ENCODE measurements at places on chromosomes 12 and 14.

DNA sequence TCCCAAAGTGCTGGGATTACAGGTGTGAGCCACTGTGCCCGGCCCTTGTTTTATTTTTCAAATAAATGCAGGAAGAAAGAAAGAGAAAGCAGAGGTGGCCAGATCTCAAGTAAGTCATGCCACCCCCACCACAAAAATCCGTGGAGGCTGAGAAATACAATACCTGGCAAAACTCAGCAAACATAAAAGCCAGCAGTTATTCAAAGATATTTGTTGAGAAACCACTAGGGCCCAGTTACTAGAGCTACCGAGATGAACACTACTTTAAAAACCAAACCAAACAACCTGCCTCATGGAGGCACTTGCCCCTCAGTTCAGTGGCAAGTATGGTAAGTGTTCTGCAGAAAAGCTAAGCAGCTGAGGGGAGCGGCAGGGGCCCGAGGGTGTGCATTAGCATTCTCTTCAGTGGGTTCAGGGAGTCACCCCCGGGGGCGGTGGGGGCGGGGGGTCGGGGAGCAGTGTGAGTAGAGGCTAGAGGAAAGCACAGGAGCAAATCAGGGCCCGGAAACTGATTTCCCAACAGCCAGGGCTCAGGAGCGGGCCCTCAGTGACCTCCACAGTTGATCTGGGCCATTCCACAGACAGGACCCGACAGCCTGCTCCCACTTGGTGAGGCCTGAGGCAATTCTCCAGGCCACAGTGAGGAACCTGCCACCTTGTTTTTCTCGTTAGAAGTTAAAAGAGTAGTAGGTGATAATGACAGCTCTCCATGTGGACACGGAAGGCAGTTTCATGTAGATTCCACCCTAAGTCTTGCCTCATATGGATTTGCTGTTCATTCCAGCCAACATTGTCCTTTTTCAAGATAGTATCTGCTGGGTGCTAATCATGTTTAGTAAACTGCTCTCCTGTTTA, 8.6 kb downstream of the EVL start:
- DNase-seq, result no peak

GRCh38 chr12:109418848-109419480, 58.1 kb downstream of the KCTD10 start:
- no peak for DNase-seq

DNA sequence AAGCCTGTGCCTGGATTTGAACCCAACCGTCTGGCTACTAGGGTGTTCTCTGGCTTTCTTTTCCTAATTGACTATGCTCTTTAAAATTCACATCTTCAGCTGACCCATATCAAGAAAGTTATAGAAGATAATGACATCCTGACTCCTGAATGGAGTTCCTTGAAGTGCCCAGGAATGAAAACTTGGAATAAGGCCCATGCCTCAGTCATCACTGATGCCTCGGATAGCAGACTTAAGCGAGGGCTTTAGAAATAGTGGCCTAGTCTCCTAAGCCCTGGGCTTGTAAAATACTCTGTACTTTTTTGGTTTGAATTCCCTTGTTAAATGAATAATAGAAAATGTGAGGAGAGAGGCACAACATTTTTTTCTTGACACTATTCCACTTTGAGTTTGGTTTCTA, 39.0 kb downstream of the CHST11 start:
- DNase-seq, result no peak

- no peak for DNase-seq
Measured at GRCh38 chr12:72677846-72678245, 405.7 kb downstream of the TRHDE start.

DNA sequence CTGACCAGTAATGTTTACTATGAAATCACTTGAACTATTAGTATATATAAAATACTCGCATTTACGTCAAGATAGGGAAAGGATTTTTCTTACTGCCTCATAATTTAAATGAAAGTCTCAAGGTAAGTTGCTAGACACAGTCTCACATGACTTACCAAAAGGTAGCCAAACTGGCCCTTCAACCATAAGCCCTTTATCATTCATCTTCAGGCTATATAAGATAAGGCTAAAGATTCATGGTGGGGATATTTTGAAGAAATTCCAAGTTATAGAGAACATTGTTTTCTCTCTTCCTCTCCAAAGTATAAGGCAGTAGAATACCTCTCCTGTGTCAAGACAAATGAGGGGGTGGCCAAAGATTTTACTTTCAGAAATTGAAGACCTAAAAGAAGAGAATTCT, 23.4 kb downstream of the KIF21A start:
- no peak for DNase-seq

GRCh38 chr12:111870706-111871105, 28.7 kb downstream of the MAPKAPK5 start:
- DNase-seq, result no peak

DNA sequence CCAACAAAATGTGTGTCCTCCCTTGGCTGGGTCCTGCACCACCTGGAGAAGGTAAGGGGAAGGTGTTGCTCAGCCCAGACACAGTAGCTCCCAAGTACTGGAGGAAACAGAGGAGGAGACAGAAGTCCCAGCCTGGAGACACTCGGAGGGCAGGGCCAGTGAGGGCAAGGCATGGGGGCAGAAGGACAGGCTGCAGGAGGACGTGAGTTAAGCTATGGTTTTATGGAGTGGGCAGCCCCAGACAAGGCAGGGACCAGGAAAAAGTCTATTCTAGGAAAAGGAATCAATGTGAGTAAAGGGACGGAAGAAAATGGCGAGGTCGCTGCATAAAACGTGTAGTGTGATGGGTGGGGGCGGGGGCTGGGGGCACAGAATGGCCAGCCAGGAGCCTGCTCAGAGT, 210.1 kb upstream of the DIO3 start:
- no peak for DNase-seq

- DNase-seq, result no peak
Measured at GRCh38 chr12:53096759-53097158, 708 bp upstream of the IGFBP6 start.

DNA sequence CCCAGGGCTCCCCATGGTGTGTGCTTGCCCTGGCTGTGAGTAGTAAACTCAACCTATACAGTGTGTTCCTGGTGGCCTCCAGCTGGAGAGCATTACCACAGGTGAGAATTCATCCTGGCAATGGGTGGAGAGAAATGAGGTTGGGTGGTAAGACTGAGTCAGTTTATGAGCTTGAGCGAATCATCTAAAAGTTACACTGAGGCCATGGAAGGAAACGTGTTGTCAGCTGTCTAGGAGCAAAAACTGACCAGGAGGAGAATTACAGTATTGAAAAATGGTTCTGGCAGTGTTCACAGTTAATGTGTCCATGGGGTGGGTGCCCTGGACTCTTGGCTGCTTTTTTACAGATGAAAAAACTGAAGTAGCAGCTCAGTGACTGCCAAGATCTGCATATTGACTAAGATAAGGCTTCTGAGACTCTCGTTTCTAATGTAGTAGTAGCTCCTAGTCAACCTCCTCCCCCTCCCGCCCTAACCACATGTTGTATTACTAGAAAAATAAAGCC, 202.0 kb upstream of the AMIGO2 start:
- DNase-seq, result peak; percentile 35
